Activated CD8-positive, alpha-beta memory T cell treated with anti-CD3 and anti-CD28 coated beads for 1 hour (primary cell): ENCODE measurements at places on chromosomes 12 and 14.
A peak's percentile ranks its signal among the peaks of the same experiment; 100 is the strongest.

GRCh38 chr14:79331830-79332229 lies 879.5 kb downstream of the DIO2 start:
- no peak for DNase-seq

DNA sequence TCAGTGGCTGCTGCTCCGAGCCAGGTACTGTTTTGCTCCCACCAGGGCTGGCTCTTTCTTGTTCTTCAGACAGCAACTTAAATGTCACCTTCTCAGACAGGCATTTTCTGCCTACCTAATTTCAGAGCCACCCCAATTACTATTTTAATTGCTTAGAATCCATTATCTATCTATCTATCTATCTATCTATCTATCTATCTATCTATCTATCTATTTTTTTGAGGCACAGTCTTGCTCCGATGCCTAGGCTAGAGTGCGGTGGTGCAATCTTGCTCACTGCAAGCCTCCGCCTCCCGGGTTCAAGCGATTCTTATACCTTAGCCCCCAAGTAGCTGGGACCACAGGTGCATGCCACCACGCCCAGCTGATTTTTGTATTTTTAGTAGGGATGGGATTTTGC lies 58.5 kb downstream of the SPPL3 start:
- no peak for DNase-seq

GRCh38 chr12:52059582-52060497 lies 8.6 kb downstream of the NR4A1 start:
- peak; percentile 54 for DNase-seq

GRCh38 chr12:63668028-63668799 lies at the start of gene DPY19L2:
Gene DPY19L2 (minus strand): TSS chr12:63668493. CDS start chr12:63668393, 100 bp downstream.
- DNase-seq: no peak

DNA sequence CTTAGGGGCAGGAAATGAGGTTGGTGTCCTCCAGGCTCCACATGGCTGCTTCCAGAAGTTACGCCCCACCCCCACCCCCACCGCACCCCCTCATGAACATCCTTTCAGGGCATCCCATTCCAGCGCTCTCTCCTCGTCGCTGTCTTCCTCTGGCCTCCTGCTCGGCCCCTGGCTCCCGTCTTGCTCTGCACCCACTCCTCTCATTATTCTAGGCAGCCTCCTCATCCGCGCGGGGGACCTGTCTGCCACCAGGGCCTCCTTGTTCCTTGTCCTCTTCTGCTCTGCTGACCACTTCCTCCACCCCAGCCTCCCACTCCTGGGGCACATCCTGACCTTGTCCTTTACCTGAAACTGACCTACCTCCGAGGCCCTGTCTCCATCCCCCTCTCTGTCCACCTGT lies 29.8 kb upstream of the PLEKHG6 start:
- DNase-seq: no peak

GRCh38 chr12:31726575-31726974 lies 2.2 kb downstream of the AMN1 start:
- DNase-seq: no peak

GRCh38 chr14:104100171-104101085 lies 14.9 kb downstream of the ASPG start:
- no peak for DNase-seq

- no peak for DNase-seq
These were observed 114.7 kb downstream of the NTF3 start for GRCh38 chr12:5546616-5547015.

- no peak for DNase-seq
These were observed 1.1 kb downstream of the ANKS1B start for GRCh38 chr12:99983456-99984258.

DNA sequence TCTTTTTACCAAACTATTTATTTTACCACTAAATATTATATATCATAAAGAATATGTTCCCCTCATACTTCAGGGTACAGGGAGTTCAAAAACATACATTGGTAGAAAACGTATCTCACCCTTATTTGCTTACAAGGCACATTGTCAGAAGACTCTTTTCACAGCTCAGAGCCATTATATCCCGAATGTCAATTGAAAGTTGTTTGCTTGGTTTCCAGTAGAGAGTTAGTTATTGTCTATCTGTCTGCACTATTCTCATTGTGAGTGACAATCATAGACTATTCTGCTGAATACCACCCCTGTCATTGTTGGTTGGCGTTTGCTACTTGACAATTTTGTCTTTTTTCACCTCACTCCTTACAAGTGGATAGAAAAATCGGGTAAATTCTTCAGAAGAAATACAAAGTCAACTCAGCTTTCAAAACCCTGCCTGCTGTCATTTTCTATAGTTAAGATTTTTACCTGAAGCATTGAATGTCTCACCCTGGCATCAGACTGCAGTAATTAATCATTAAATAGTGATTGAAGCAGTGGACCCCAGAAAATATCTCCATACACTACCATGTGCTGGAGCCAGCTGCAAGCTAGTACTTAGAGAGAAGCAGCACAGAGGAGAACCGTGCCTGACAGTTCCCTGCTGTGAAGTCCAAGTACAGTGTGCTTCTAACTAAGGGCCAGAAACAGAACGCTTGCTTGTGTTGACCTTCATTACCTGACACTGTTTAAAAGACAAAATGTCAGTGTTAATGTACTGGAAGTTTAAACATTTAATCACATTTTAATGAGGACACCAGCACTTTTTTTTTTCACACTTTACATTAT lies 510.6 kb downstream of the RERGL start:
- no peak for DNase-seq

DNA sequence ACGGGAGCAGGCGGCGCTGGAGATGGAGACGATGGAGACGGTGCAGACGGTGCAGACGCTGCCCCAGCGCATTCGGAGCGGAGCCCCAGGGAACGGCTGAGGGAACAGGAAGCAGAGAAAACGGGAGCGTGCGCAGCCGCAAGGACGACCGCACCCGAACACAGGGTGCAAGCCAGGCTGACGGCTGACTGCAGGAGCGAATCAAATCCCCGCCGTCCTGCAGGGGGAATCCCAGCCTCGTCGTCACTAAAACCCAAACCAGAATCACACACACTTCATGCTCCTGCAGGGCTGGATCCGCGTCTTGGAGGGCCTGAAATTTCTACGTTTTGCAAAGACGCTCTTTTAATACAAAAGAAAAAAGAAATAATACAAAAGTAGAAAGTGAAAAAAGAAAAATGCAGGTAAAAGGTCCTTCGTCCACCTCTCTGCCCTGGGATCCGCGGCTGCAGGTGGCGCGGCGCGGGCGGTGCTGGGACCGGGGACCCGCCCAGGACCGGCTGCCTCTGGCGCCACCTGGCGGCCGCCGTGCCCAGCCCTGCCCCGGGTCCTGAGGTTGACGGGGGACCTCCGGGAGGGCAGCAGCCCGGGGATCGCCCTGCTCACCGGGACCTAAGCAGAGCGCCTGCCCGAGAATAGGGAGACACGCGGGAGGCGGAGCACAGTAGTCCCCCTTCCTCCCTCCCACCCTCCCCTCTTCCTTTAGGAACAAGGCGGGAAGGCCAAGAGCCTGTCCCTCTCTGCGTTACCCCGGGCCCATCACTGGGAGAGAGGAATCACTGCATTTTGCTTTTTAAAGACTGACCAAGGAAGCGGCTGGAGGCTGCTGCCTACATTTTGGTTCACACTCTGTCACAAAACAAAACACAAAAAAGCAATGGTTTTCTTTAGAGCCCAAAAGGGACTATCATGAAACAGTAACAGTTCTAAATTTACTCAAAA lies 20.1 kb downstream of the STX2 start:
- DNase-seq: peak; percentile 72

DNA sequence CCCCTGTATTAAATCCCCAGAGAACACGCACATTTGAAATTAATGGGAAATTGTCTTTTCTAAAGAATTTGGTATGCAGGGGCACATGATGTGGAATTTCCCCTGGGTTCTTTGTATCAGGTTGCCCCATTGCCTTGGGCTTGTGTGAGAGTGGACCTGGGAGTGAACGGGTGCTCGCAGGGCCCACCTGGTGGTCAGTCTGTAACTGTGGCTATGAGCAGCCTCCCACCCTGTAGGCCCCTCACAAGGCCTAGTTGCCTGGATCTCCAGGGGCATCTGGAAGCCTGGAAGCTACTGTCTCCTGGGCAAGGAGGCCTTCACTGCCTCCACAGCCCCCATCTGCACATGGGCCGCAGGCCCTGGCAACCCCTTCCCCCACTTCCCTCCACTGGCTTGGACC lies 96.7 kb downstream of the SLC25A47 start:
- DNase-seq: no peak

DNA sequence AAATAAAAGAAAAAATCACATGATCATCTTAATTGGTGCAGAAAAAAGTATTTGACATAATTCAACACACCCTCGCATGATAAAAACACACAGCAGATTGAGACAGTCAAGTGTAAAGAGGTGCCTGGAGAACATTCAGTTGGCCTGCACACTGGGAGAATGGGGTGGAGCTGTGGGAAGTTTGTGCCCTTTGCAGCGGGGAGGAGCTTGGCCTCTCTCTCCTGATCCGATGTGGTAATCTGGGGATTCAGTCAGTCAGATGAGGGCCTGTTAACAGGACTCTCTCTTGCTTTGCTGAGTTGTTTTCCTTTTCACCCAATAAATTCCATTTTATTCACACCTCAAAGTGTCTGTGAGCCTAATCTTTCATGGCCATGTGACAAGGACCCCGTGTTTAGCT lies 5.9 kb downstream of the SERPINA6 start:
- no peak for DNase-seq

GRCh38 chr14:72387726-72388125 lies 455.5 kb downstream of the RGS6 start:
- no peak for DNase-seq

DNA sequence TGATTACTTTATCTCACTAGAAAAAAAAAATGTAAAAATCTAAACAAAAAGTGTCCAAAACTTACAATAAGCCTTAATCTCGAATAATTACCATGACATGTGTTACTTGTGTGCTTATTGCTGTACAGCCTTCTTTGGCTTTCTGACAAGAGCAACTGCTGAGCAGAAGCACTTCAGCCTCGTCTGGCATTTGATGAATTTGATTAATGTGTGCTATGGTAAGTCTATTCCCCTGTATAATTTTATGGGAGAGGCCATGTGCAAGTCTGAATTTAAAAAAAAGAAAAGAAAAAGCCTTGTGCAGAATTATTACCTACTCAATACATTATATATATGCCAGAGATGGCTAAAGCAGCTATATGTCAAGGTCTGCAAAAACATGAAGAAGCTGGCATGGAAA lies 113.9 kb downstream of the AEBP2 start:
- no peak for DNase-seq

- no peak for DNase-seq
These were observed 63.1 kb downstream of the GLT1D1 start for GRCh38 chr12:128916425-128916824.

DNA sequence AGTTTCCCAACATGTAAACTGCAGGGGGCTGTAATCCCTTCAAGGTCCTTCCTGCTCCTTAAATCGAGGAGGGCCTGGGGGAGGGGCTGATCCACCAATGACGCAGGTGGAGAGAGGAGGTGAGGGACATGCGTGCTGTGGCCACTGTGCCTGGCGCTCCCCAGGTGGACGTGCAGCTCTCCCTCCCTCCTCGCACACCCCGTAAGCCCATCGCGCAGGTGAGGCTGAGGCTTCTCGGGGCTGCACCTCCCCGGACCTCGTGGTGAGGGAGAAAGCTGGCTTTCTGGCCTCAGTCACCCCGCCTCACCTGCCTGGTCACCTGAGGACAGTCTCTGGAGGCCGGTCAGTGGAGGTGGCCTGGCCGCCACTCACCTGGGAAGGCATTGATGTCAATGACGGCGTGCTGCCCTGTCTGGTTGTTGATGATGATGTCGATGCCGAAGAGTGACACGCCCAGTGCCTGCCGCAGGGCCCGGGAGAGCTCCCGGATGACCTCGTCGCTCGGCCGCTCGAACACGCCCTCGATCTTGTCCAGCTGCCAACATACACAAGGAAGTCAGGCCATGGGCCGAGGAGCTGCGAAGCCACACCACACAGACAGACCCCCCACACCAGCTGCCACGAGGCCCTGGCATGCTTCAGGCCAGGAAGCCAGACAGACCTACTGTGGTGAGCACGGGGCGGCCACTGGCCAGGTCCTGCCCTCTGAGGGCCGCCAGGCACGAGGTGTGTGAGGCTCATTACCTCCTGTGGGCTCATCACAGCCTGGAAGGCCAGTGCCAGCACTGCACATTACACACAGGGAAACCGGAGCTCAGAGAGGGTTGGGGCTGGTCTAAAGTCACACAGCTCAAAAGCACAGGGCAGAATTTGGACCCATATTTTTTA lies 23.3 kb downstream of the CHGA start:
- DNase-seq: no peak

DNA sequence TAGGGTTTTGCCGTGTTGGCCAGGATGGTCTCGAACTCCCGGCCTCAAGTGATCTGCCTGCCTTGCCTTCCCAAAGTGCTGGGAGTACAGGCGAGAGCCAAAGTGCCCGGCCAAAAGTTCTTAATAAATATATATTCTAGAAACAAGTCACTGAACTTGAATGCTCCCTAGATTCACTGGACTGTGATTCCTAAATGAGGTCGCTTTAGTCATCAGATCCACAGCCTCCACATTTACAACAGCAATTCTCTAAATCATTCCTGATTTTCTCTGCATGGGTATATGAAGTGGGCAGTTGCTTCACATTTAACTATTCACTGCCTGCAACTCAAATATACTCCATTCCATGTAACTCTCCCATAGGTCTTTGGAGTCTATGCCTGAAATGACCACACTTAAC lies 813.0 kb downstream of the GALC start:
- no peak for DNase-seq

- DNase-seq: no peak
These were observed 1020.6 kb downstream of the SLC16A7 start for GRCh38 chr12:60616400-60616799.

GRCh38 chr12:87866578-87867292 lies 162.5 kb downstream of the C12orf50 start:
- DNase-seq: no peak

DNA sequence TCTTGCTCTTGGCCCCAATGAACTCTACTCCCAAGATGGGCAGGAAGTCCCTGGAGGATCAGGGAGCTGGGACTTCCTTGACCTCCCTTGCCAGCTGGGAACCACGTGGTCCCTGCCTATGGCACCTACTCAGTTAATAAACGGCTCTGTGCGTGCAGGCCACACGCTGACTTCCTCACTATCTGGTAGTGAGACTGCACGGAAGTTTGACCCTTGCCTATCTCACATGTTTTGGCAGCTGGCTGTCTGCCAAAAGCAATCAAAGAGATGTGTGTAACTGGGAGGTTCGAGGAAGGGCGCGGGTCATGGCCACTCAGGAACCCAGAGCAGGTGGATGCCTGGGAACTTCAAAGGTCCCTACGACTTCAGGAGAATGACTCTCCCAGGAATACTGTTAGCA lies 57.9 kb downstream of the RFLNA start:
- no peak for DNase-seq

DNA sequence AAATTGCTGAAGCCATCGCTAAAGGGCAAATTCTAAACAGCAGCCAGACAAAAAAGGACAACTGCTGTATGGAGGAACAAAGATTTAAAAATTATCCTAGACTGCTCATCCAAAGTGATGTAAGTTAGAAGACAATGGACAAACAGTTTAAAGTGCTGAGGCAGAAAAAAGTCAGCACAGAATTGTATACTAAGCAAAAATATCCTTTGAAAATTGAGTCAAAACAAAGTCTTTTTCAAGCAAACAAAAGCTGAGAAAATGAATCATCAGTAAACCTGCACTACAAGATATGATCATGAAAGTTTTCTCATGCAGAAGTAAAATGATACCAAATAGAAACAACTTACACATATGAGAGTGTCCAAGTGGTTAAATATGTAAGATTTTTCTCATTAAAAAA lies 43.6 kb downstream of the EML5 start:
- no peak for DNase-seq

- no peak for DNase-seq
These were observed 110.1 kb upstream of the LRIG3 start for GRCh38 chr12:59030415-59030814.

- no peak for DNase-seq
These were observed 48.5 kb downstream of the TTC8 start for GRCh38 chr14:88872976-88873375.

GRCh38 chr12:107349008-107349747 lies 255.8 kb upstream of the CRY1 start:
- DNase-seq: no peak
